Astrocyte of the cerebellum (primary cell): ENCODE measurements at places on chromosomes 1 and 21.

DNA sequence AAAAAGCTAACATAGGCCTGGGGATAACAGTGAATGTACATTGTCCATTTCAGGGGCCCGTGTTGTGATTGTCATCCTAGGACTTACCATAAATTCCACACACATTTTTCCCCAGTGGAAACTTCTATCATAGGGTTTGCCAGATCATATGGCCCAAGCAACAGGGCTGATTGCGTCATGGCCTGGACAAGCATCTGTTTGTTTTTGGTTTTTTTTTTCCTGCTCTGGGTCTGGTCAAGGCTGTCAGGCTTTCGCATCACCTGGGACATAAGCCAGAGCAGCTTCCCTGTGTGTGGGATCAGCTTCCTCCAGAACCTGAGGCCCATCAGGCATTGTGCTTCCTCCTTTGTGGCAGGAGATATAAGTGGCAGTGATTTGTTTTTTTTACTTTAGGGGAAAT is 598.5 kb upstream of the USP24 start:
- DNase-seq, result no peak

GRCh38 chr1:6635910-6636760 is 11.5 kb downstream of the THAP3 start:
- no peak for DNase-seq

DNA sequence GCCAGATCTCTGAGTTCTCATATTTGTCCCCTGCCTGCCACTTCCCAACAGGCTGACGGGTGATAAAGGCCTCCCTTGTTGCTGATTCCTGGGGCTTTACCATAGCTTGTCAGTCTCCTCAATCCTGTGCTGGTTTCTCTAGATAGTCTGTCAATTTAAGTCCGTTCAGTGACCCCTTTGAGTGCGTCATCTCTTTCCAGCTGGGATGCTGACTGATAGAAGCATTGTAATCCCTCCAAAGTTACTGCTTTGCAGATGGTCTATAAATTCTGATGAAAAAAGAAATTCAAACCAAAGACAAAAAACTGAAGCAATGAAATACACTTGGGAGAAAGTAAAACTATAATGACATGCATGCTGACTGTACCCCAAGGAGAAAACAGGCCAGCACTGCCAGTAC is 28.3 kb downstream of the RHOU start:
- no peak for DNase-seq

GRCh38 chr1:208209896-208210589 is 34.1 kb downstream of the PLXNA2 start:
- DNase-seq, result no peak

GRCh38 chr1:110063781-110064180 is 6.7 kb downstream of the ALX3 start:
- DNase-seq, result no peak

- DNase-seq, result no peak
Observed at GRCh38 chr1:30877205-30877912, 31.2 kb downstream of the SDC3 start.

DNA sequence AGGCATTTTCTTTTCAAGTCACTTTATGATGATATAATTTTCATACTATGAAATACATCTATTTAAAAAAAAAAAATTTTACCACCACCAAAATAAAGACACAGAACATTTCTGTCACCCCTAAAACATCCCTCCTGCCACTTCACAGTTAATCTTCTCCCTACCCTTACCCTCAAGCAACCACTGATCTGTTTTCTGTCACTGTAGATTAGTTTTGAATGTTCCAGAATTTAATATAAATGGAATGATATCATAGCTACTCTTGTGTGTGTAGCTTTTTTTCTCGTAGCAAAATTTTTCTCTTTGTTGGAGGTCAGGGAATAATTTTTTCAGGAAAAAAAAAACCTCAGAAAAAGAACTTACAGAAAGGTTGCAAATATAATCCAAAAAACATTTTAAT is 152.7 kb downstream of the RHOU start:
- no peak for DNase-seq

- no peak for DNase-seq
Observed at GRCh38 chr21:32190493-32191144, 88.2 kb downstream of the MIS18A start.

- no peak for DNase-seq
Observed at GRCh38 chr1:209106861-209107260, 476.7 kb upstream of the CAMK1G start.

DNA sequence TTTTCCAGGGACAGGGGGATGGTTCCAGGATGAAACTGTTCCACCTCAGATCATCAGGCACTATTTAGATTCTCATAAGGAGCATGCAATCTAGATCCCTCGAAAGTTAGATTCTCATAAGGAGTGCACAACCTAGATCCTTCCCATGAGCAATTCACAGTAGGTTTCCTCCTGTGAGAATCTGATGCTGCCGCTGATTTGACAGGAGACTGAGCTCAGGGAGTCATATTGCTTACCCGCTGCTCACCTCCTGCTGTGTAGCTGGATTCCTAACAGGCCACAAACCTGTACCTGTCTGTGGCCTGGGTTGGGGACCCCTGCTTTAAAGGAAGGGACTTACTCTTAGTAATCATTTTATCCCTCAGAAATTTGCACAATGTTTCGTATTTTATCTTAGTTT is 9.3 kb downstream of the CTH start:
- DNase-seq, result no peak

DNA sequence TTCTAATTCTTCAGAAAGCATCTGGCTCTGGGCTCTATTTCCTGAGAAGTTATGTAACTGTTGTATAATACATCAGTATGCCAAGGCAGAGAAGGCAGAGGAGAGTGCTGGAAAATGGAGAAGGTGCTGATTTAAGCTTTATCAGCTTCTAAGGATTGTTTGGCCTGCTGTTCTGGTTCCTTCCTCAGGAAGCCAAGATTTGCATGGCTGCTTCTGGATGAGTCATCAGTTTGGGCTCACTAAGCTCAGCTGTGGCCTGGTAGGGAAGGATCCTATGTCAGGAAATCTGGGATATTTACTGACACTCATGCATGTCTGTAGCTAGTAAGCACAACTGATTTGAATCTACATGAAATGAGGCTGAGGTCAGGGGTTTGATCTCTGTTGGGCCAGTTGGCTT is 73.2 kb upstream of the ADGRL4 start:
- DNase-seq, result peak; percentile 78

GRCh38 chr1:1894354-1895059 is 3.6 kb upstream of the GNB1 start:
- no peak for DNase-seq

GRCh38 chr1:3968851-3969250 is 68.8 kb upstream of the C1orf174 start:
- DNase-seq, result no peak

- no peak for DNase-seq
Observed at GRCh38 chr1:232456714-232457113, 173.2 kb downstream of the SIPA1L2 start.
